ENCODE measurements at places on chromosomes 2 and 18.
A peak's percentile ranks its signal among the peaks of the same experiment; 100 is the strongest.

- no peaks in the 10 kb centered on the region for H3K36me3 ChIP-seq
- peaks cover 52% of the 10 kb centered on the region for H3K4me1 ChIP-seq
- H3K4me3 ChIP-seq: no peak overlapping the region
- no peaks in the 10 kb centered on the region for H3K27me3 ChIP-seq
Measured at GRCh38 chr2:215773728-215774127, 239.6 kb downstream of the MREG start.

GRCh38 chr2:1775511-1776035 lies 31.3 kb upstream of the PXDN start:
- peaks cover 22% of the 10 kb centered on the region for H3K4me1 ChIP-seq
- peaks cover 24% of the 10 kb centered on the region for H3K27me3 ChIP-seq
- H3K4me3 ChIP-seq: no peak overlapping the region
- H3K36me3 ChIP-seq: no peaks in the 10 kb centered on the region

GRCh38 chr2:41698678-41699422 lies 349.0 kb upstream of the PKDCC start:
- no peak overlapping the region for H3K27ac ChIP-seq
- H3K4me1 ChIP-seq: peaks cover 4% of the 10 kb centered on the region
- peak; percentile 72 for DNase-seq

- peaks cover 15% of the 10 kb centered on the region for H3K36me3 ChIP-seq
- H3K4me1 ChIP-seq: peaks cover 16% of the 10 kb centered on the region
- no peak for DNase-seq
- H3K27ac ChIP-seq: no peak overlapping the region
Measured at GRCh38 chr2:19714926-19715325, 186.9 kb downstream of the TTC32 start.

GRCh38 chr2:163649080-163649479 lies 86.7 kb downstream of the FIGN start:
- no peak overlapping the region for H3K27ac ChIP-seq
- H3K27me3 ChIP-seq: no peaks in the 10 kb centered on the region
- no peaks in the 10 kb centered on the region for H3K36me3 ChIP-seq
- H3K4me3 ChIP-seq: no peak overlapping the region
- DNase-seq: no peak

DNA sequence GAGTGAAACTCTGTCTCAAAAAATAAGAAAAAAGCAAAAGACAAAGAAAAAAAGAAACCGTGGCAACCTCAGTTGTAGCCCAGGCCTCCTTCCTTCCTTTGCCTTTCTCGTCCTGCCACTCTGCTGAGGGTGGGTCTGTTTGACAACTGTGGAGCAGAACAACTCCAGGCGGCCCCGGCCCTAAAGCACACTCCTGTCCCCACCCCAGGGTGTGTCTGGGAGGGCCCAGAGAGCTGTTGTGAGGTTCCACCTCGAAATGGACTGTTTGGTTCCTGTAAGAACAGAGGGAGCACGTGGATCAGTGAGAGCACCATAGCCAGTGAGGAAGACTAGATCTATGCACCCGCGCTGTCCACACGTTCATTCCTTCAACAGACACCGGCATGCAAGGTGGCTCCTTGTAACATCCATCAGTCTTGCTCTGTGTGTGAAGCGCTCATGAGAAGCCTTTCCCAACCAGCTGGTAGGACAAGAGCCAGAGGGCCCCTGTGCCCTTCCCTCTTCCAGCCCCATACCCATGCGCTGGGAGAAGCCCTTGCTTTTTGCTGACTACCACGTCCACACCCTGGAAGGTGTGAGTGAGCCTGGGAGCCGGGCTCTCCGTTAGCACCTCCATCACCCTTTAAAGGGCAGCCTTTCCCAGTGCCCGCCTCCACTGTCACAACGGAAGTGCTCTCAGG lies 61.6 kb downstream of the SOWAHC start:
- no peak overlapping the region for H3K27ac ChIP-seq
- no peak for DNase-seq
- H3K36me3 ChIP-seq: no peaks in the 10 kb centered on the region
- H3K27me3 ChIP-seq: peaks cover 7% of the 10 kb centered on the region
- H3K4me3 ChIP-seq: no peak overlapping the region

DNA sequence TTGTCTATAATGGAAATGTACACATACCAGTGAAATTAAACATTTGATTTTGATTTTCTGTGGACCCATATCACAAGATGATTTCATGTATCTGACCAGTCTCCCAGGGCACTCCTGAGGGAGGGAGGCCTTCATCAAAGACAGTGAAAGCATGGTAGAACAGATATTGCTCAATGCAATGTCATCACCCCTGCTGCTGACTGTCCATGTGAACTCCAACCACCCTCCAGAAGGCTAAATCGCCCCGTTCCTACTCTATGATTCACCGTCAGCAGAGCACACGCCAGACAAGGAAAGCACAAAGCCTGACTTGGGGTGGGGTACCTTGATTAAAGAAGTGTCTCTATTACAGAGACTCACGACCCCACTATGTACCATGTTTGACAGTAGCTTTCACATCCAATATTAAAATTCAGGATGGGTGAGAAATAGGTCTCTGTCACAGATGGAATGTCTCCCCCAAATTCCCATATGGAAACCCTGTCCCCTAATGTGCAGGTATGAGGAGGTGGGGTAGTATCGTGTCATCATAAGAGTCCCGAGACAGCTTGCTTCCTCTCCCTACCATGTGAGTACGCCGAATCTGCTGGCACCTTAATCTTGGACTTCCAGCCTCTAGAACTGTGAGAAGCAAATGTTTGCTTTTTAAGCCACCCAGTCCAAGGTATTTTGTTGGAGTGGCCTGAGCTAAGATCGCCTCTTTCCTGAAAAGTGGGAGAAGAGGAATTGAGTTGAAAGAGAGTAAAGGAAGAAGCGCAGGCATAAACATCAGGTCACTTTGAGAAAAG lies 42.4 kb downstream of the CYB5A start:
- no peak for DNase-seq
- H3K4me3 ChIP-seq: no peak overlapping the region
- H3K27ac ChIP-seq: peak overlapping the region; percentile 72
- H3K4me1 ChIP-seq: peaks cover 29% of the 10 kb centered on the region
- peaks cover 19% of the 10 kb centered on the region for H3K36me3 ChIP-seq

GRCh38 chr2:69017835-69018234 lies 4.9 kb downstream of the ANTXR1 start:
- no peak overlapping the region for H3K4me3 ChIP-seq
- no peaks in the 10 kb centered on the region for H3K27me3 ChIP-seq
- no peak overlapping the region for H3K27ac ChIP-seq
- no peak for DNase-seq
- peaks cover 40% of the 10 kb centered on the region for H3K36me3 ChIP-seq
- H3K4me1 ChIP-seq: peaks cover 54% of the 10 kb centered on the region

GRCh38 chr2:239462191-239462515 lies 61.3 kb upstream of the HDAC4 start:
- no peaks in the 10 kb centered on the region for H3K36me3 ChIP-seq
- H3K27me3 ChIP-seq: no peaks in the 10 kb centered on the region
- H3K27ac ChIP-seq: no peak overlapping the region
- peaks cover 50% of the 10 kb centered on the region for H3K4me1 ChIP-seq
- no peak for DNase-seq
- H3K4me3 ChIP-seq: no peak overlapping the region

- no peaks in the 10 kb centered on the region for H3K36me3 ChIP-seq
- no peak for DNase-seq
- H3K4me3 ChIP-seq: no peak overlapping the region
- no peak overlapping the region for H3K27ac ChIP-seq
Measured at GRCh38 chr2:200373231-200373630, 66.7 kb downstream of the SPATS2L start.

GRCh38 chr18:36142751-36143150 lies 13.1 kb downstream of the ELP2 start:
- H3K4me3 ChIP-seq: no peak overlapping the region
- H3K36me3 ChIP-seq: peaks cover 63% of the 10 kb centered on the region
- DNase-seq: no peak
- peaks cover 10% of the 10 kb centered on the region for H3K4me1 ChIP-seq

- no peak for DNase-seq
- H3K27me3 ChIP-seq: peaks cover 32% of the 10 kb centered on the region
- H3K27ac ChIP-seq: no peak overlapping the region
- no peaks in the 10 kb centered on the region for H3K36me3 ChIP-seq
- H3K4me3 ChIP-seq: no peak overlapping the region
- H3K4me1 ChIP-seq: peaks cover 36% of the 10 kb centered on the region
Measured at GRCh38 chr2:98804265-98804650, 73.3 kb upstream of the MGAT4A start.

DNA sequence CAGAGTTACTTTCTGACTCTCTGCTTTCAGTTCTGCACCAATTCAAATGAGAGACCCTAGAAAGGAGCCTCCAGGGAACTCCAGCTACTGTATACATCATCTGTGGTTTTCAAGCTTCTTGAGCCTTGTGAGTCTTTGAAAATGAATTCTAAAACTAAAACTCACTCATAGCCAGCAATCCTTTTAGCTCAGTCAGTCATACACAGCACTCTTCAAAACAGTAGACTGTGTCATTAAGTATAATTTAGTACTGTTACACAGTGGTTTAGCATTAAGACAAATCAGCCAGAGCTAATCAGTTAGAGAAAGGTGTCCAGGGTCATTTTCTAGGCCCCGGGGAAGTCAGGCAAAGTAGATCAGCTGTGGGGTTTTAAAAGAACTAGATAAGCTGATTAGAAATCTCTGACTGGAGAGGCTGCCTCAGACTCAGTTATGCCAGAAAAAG lies 322.1 kb upstream of the THUMPD2 start:
- H3K27ac ChIP-seq: no peak overlapping the region
- no peaks in the 10 kb centered on the region for H3K36me3 ChIP-seq
- no peak overlapping the region for H3K4me3 ChIP-seq
- peaks cover 8% of the 10 kb centered on the region for H3K27me3 ChIP-seq

- H3K27ac ChIP-seq: no peak overlapping the region
- H3K4me1 ChIP-seq: no peaks in the 10 kb centered on the region
- H3K36me3 ChIP-seq: no peaks in the 10 kb centered on the region
- DNase-seq: no peak
- H3K4me3 ChIP-seq: no peak overlapping the region
- peaks cover 3% of the 10 kb centered on the region for H3K27me3 ChIP-seq
Measured at GRCh38 chr2:203982276-203982675, 45.7 kb downstream of the ICOS start.

DNA sequence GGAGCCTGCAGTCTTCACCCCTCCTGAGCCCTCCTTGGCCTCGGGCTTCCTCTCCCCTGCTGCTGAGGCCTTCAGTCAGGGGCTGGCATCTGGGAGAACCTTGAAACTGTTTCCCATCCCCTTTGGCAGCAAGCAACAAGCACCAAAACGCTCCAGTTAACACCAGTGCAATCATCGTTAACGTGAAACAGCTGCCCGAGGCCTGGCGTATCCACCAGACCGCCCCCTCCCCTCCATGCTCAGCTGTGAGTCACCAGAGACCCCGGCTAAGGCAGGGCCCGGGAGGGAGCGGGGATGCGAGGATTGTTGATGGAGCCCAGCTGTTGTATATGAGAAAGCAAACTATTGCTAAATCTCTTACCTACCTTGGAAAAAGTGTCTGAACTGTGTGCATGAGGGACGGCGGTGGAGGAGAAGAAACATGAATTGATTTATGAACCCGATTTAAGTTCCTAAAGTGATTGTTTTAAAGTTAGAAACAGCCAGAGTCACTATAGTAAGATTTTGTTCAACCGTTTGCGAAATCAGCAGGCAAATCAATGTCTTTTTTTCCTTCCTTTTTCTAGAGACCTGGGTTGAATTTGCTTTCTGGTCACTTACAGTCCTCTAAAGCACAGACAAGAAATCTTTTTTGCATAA lies 5.2 kb downstream of the ZFP36L2 start:
- H3K4me3 ChIP-seq: peak overlapping the region; percentile 85
- DNase-seq: peak; percentile 75
- H3K4me1 ChIP-seq: peaks cover 70% of the 10 kb centered on the region
- H3K36me3 ChIP-seq: peaks cover 9% of the 10 kb centered on the region
- H3K27ac ChIP-seq: peak overlapping the region; percentile 99

GRCh38 chr18:36496022-36496421 lies 198.5 kb downstream of the FHOD3 start:
- no peak for DNase-seq
- peaks cover 4% of the 10 kb centered on the region for H3K27me3 ChIP-seq
- H3K4me3 ChIP-seq: no peak overlapping the region
- no peaks in the 10 kb centered on the region for H3K36me3 ChIP-seq

- DNase-seq: peak; percentile 73
- H3K4me1 ChIP-seq: peaks cover 43% of the 10 kb centered on the region
- H3K27me3 ChIP-seq: peaks cover 57% of the 10 kb centered on the region
- H3K4me3 ChIP-seq: peak within 1 kb of the TSS; percentile 91
- H3K36me3 ChIP-seq: no peaks in the 10 kb centered on the region
Measured at GRCh38 chr18:24014062-24014985, at the start of gene TTC39C. Gene TTC39C, plus strand, starts transcription at chr18:24014754. Its CDS starts 118 bp downstream, at chr18:24014872.

DNA sequence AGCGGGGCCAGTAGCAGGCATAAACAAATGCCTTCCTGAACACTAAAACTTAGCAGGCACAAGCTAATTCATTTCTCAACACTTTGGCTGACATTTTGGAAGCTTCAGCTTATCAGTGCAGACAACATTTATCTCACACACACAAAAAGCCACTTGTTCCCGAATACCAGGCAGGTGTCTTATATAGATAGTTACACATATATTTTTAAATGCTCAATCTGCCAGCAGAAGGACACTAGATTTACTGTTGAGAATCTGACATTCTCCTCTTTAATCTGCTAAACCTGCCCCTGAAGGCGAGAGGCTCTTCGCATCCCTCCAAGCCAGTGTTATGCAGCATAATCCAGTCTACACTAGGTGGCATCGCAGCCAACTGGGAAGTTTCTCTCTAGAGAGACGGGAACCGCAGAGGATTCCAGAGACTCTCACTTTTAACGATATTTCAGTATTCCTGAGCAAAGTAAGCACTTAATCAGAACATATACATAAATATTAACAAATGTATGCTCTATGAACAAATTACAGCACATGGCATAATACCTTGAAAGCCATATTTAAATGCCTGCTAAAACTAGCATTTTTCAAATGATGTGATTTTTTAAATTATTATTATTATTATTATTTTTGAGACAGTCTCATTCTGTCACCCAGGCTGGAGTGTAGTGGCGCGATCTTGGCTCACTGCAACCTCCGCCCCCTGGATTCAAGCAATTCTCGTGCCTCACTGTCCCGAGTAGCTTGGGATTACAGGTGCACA lies 90.2 kb upstream of the SCG2 start:
- H3K27me3 ChIP-seq: no peaks in the 10 kb centered on the region
- no peaks in the 10 kb centered on the region for H3K36me3 ChIP-seq
- no peak overlapping the region for H3K4me3 ChIP-seq
- peak; percentile 20 for DNase-seq
- no peak overlapping the region for H3K27ac ChIP-seq

GRCh38 chr2:7411691-7412090 lies 494.5 kb downstream of the RNF144A start:
- peaks cover 3% of the 10 kb centered on the region for H3K4me1 ChIP-seq
- no peaks in the 10 kb centered on the region for H3K36me3 ChIP-seq
- H3K27me3 ChIP-seq: peaks cover 7% of the 10 kb centered on the region

DNA sequence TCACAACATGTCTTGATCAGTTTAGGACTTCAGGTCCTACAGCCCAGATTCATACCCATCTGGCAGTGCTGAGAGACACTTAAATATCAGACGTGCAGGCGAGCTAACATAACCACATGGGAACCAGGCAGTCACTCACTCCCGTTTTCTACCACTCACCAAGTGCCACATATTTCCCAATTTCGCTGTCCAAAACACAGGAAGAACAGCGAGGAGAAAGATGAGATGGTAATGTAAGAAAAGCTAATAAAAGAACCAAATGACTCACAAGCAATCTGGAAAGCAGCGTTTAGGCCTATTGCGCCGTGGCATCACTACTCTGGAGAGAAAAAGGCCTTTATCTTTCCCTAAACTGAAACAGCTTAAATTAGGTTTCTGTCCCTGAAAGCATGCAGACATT lies 647.8 kb upstream of the SLC39A10 start:
- H3K4me1 ChIP-seq: peaks cover 46% of the 10 kb centered on the region
- H3K4me3 ChIP-seq: no peak overlapping the region
- no peak for DNase-seq
- H3K27me3 ChIP-seq: no peaks in the 10 kb centered on the region
